ENCODE measurements at places on chromosomes 13 and 19. TPM values are rescaled to one million over a fixed set of nuclear protein-coding genes. Genes with fewer than 3 reads are reported as not detected.

GRCh38 chr19:9128171-9128570, 1.4 kb upstream of the OR7G3 start:
- no peaks in the 10 kb centered on the region for H3K4me1 ChIP-seq
- DNase-seq: no peak
- no peaks in the 10 kb centered on the region for H3K27me3 ChIP-seq
- no peaks in the 10 kb centered on the region for H3K36me3 ChIP-seq
- H3K27ac ChIP-seq: no peak overlapping the region
- no peak overlapping the region for H3K4me3 ChIP-seq

DNA sequence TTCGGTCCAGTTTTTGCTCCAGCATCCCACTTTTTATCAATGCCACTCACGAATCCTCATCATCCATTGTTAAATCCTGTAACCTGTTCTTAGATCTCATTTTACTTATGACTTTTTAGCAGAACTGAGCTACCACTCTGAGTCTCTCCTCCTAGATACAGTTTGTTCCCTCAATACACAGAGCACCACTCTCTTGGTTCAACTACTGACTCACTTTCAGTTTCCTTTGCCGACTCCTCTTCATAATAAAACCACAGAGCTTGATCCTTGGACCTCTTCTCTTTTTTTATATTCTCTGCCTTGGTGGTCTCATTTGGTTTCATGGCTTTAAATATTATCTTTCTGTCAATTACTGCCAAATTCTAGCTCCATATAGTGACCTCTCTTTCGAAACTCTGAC, 150.3 kb downstream of the SLITRK5 start:
- H3K27ac ChIP-seq: no peak overlapping the region
- H3K4me3 ChIP-seq: no peak overlapping the region
- DNase-seq: no peak

DNA sequence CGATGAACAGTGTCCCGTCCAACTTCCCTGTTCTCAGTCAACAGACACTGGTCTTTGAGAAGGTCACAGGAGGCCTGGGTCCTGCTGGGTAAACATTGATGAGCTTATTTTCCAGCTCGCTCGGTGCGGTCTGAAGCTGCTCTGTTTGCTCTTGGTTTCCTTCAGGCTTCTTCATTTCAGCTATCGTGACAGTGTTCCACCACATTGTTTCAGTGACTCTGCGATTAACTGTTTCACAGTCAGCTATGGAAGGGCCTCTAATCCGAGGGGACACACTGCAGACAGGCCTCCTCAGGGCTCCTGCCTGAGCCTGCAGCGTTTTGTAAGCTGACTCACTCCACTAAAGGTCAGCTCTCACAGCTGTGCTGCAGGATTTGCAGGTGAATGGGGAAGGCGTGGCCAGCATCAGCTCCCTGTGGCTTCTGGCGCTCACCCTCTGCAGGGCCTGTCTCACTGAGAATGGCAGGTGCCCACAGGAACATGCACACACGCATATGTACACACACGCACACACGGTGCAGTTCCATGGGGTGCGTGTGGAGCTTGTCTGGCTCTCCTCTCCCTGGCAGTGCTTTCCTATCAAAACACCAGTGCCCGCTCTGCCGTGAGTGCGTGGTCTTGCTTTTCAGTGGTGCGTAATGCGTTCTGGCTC, 62.9 kb upstream of the MCF2L start:
- H3K36me3 ChIP-seq: no peaks in the 10 kb centered on the region
- H3K4me1 ChIP-seq: peaks cover 21% of the 10 kb centered on the region
- peaks cover 14% of the 10 kb centered on the region for H3K27me3 ChIP-seq
- H3K4me3 ChIP-seq: no peak overlapping the region

DNA sequence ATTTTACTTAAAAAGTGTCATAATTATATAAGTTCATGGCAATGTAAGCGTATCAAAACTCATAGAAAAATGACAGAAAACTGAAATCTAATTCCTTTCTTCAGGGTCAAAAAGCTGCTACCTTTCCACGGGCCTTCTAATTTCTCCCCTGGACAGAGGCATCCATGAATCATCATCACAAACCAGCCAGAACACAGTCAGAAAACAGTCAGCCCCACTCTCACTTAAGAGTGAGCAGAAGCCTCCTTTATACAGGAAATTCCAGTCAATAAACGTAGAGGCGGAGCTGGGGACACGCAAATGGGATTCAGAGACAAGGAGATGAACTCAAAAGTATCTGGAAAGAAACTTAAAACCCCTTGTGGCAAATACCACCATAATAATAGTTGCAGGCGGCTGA, 54.2 kb upstream of the ABCC4 start:
- peaks cover 9% of the 10 kb centered on the region for H3K4me1 ChIP-seq
- H3K27ac ChIP-seq: no peak overlapping the region
- no peaks in the 10 kb centered on the region for H3K36me3 ChIP-seq

- no peaks in the 10 kb centered on the region for H3K4me1 ChIP-seq
- H3K36me3 ChIP-seq: peaks cover 94% of the 10 kb centered on the region
- no peak overlapping the region for H3K27ac ChIP-seq
- H3K27me3 ChIP-seq: no peaks in the 10 kb centered on the region
Measured at GRCh38 chr19:5078182-5078581, 109.3 kb downstream of the KDM4B start.

The APOC1 gene
- total RNA-seq: 5.4 TPM

DNA sequence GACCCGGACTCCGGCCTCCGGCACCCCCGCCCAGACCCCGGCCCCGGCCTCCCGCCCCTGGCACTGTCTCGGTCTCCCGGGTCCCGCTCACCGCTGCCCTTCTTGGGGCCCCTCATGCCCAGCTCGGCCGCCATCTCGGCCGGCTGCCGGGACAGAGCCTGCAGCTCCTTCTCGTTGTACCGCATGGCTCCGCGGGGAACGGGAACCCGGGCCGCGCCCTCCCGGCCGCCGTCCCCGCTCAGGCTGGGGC, 140 bp downstream of the PLEKHJ1 start:
- peaks cover 86% of the 10 kb centered on the region for H3K4me1 ChIP-seq
- H3K27ac ChIP-seq: peak overlapping the region; percentile 96
- peak overlapping the region; percentile 99 for H3K4me3 ChIP-seq

- no peaks in the 10 kb centered on the region for H3K36me3 ChIP-seq
- no peak for DNase-seq
- H3K27ac ChIP-seq: no peak overlapping the region
- H3K27me3 ChIP-seq: no peaks in the 10 kb centered on the region
- H3K4me3 ChIP-seq: no peak overlapping the region
- H3K4me1 ChIP-seq: no peaks in the 10 kb centered on the region
Measured at GRCh38 chr13:40228990-40229389, 437.5 kb downstream of the FOXO1 start.

The C19orf81 gene
- not detected for total RNA-seq

DNA sequence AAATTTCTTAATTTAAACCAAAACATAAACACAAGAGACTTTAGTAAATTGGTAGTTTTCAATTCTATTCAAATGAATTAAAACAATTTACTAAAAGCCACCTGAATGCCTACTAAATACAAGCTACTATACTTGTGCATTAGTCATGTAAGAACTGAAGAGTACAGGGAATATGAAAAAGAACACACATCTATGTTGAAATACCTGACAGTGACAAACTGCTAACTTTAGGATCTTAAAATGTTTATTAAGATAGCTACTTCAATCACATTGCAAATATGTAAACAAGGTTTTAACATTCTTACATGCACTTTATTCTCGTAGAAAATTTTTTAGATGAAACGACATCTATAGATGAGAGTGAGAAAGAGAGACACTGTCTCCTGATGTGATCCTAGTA, 4.1 kb downstream of the SPRYD7 start:
- no peak overlapping the region for H3K4me3 ChIP-seq
- peaks cover 31% of the 10 kb centered on the region for H3K36me3 ChIP-seq
- peaks cover 43% of the 10 kb centered on the region for H3K4me1 ChIP-seq
- H3K27ac ChIP-seq: no peak overlapping the region
- no peak for DNase-seq

DNA sequence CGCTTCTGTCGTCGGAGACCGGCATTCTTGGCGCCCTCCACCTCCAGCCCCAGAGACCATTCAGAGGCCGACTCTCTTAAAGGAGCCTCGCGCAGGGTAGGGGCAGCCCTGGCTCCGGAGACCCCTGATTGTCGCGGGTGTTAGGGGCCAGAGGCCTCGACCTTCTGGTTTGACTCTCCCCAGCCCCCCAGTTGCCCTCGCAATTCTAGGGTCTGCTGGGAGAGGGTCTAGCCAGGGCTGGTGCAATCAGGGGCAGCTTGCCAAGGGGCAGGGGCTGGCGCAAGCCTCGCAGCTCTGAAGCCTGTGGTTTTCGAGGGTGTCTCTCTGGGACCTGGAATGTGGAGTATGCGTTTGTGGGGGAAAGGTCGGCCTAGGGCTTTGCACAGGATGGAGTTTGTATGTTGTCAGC, 1.6 kb upstream of the SLC7A10 start:
- H3K27ac ChIP-seq: no peak overlapping the region
- H3K4me1 ChIP-seq: peaks cover 25% of the 10 kb centered on the region
- peak overlapping the region; percentile 39 for H3K4me3 ChIP-seq
- peaks cover 38% of the 10 kb centered on the region for H3K27me3 ChIP-seq

GRCh38 chr13:46609052-46609451, 56.1 kb downstream of the LRCH1 start:
- no peak overlapping the region for H3K4me3 ChIP-seq
- no peaks in the 10 kb centered on the region for H3K36me3 ChIP-seq
- no peaks in the 10 kb centered on the region for H3K27me3 ChIP-seq
- H3K27ac ChIP-seq: no peak overlapping the region

GRCh38 chr19:55406826-55407549, 600 bp downstream of the UBE2S start:
- peaks cover 26% of the 10 kb centered on the region for H3K4me1 ChIP-seq
- peak overlapping the region; percentile 88 for H3K4me3 ChIP-seq
- H3K36me3 ChIP-seq: peaks cover 41% of the 10 kb centered on the region
- DNase-seq: peak; percentile 73
- H3K27ac ChIP-seq: peak overlapping the region; percentile 98

The PROZ gene
- 1.9 TPM for total RNA-seq

DNA sequence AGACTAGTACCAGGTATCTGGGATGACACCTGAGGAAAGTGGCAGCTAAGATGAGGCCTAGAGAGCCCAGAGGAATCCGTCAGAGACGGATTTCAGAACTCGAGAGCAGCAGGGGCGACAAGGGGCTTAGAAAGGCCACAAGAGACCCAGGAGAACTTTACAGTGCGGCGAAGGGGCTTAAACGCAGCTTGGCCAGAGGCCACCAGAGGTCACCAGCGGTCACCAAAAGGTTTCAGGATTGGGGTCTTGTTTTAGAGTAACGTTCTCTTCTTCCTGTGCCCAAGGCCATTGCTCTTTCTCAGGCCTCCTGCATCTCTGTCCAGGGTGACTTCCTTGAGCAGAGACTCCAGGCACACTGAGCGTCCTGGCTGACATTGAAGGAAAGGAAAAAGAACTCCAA, 2.2 kb downstream of the ZSCAN22 start:
- H3K27me3 ChIP-seq: no peaks in the 10 kb centered on the region
- DNase-seq: peak; percentile 24
- H3K4me3 ChIP-seq: no peak overlapping the region
- H3K4me1 ChIP-seq: peaks cover 30% of the 10 kb centered on the region

DNA sequence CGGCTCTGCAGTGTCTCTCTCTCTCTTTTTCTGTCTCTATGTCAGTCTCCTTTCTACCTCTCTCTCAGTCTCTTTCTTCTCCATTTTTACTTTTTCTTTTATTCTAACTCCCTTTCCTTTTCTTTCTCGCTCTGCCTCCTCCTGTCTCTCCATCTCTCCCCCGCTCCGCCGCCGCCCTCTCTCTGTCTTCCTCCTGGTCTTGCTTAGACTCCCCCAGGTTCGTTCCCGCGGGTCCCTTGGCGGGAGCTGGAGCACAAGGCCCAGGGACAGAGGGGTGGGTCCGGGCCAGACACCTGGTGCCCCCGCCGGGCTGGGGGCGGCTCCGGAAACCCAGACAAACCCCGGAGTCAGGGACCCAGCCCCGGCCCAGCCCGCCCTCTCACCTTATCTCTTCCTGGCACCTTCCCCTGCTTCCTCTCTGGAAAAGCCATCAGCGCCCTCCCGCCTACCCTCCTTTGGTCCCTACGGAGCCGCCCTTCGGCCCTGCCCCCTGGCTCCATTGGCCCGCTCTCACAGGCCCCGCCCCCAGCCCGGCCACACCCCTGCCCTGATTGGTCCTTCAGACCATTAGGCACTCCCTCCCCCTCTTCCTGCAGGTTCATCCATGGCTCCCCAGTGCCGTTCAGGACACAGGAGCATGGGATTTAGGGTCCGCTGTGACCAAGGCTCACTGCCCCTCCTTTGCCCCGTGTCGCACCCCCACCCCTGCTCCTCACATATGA, 15.4 kb upstream of the NOP53 start:
- no peaks in the 10 kb centered on the region for H3K27me3 ChIP-seq
- peak overlapping the region; percentile 91 for H3K27ac ChIP-seq
- peak; percentile 84 for DNase-seq
- peaks cover 18% of the 10 kb centered on the region for H3K36me3 ChIP-seq

The WDR88 gene
- total RNA-seq: not detected

The FREM2 gene
- 2.2 TPM for total RNA-seq

The SMIM17 gene
- total RNA-seq: not detected

The FBXL3 gene
- total RNA-seq: 91.4 TPM

The ZNF583 gene
- total RNA-seq: not detected

GRCh38 chr19:29128203-29128602, 84.7 kb downstream of the UQCRFS1 start:
- DNase-seq: no peak
- H3K4me1 ChIP-seq: no peaks in the 10 kb centered on the region
- no peak overlapping the region for H3K27ac ChIP-seq
- H3K36me3 ChIP-seq: no peaks in the 10 kb centered on the region

The C19orf25 gene
- total RNA-seq: 12.9 TPM

Measured in stomach (tissue), 19 donors.